ENCODE measurements at places on chromosomes 4 and X.

DNA sequence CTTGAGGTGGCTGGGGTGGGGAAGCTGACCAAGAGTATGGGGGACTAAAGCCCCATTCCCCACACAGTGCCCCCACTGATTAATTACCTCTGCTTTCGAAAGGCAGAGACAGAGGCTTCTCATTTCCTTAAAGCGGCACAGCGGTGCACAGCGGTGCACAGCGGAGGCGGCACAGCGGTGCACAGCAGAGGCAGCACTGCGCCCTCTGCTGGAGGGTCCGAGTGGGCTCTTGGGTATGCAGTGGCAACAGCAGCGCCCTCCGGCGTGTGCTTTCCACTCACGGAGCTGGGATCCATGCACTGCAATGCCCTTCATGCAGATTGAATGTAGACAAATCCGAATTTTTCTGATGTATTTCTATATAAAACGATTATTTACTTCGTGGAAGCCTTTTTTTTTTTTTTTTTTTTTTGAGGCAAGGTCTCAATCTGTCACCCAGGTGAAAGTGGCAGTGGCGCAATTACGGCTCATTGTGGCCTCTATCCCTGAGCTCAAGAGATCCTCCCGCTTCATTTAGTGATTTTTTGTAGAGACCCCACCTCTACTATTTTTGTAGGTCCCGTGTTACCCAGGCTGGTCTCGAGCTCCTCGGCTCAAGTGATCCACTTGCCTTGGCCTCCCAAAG is 19.7 kb upstream of the PRPS2 start:
- DNase-seq = no peak

DNA sequence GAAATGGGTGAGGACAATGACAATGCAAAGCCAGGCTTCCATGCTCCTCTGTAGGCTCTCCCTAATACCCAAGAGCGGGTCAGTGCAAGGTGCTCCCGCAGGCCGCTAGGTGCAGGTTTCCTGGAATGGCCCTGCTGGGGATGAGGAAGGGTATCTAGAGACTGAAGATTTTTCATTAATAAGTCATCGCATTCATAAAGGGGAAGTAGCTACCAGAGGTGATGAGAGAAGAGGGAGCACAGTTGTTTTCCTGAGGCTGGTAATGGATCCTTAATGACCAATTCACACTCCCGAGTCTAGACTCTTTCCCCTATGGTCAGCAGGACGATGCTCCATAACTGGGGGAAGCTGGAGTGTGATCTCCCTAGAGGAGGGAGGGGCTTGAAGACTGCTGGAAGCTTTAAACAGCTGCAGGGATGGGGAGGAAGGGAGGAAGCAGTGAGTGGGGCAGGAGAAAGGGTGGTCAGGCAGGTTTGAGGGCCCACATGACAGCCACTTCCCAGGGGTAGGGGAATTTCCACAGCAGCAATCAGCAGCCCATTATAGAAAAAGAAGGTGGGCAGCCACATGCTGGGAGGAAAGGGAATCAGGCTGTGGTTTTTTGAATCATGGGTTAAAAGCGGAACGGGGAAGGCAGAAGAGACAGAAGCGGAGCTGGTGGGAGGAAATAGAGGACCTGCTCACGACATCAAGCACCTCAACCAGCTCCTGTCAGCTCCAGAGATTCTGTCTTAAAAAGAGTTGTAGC is 10.2 kb upstream of the ATP6AP2 start:
- no peak for DNase-seq

GRCh38 chr4:168765726-168766125 is 244.3 kb downstream of the CBR4 start:
- DNase-seq = no peak

DNA sequence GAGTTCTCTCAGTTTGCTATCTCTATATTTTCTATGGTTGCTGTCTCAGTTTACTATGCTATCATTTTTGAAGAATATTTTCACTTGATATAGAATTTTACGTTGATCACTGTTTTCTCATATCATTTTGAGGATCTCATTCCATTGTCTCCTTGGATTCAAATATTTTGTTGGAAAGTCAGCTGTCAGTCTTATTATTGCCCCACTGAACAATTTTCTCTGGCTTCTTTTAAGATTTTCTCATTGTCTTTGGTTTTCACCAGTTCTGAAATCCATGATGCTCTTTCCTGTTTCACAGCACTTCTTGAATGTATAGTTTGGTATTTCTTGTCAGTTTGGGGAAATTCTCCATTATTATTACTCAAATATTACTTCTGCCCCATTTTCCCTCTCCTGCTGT is 81.1 kb downstream of the ENPP6 start:
- no peak for DNase-seq

- DNase-seq = no peak
These were observed 35.9 kb downstream of the MAP3K15 start for GRCh38 chrX:19479458-19479857.

- peak; percentile 27 for DNase-seq
These were observed 8.1 kb downstream of the MBNL3 start for GRCh38 chrX:132480581-132481203.

DNA sequence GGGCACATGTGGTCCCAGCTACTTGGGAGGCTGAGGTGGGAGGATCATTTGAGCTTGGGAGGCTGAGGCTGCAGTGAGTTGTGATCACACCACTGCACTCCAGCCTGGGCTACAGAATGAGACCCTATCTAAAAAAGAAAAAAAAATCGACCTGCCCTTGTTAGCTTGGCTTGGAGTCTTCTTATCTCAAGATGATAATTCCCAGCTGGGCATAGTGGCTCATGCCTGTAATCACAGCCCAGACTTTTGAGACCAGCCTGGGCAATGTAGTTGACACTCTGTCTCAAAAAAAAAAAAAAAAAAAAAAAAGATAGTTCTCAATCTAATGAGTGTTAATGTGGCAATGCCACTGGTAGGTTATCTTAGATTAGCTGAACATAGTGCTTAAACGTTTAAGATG is 41.0 kb downstream of the QRFPR start:
- no peak for DNase-seq
